Stimulated activated CD8-positive, alpha-beta memory T cell treated with anti-CD3 and anti-CD28 coated beads, Interleukin-4, amount 100 ng/mL, for 4 hours (primary cell): ENCODE measurements at places on chromosomes 7 and 10.

- DNase-seq: no peak
Measured at GRCh38 chr7:36306222-36306621, 83.4 kb upstream of the ANLN start.

DNA sequence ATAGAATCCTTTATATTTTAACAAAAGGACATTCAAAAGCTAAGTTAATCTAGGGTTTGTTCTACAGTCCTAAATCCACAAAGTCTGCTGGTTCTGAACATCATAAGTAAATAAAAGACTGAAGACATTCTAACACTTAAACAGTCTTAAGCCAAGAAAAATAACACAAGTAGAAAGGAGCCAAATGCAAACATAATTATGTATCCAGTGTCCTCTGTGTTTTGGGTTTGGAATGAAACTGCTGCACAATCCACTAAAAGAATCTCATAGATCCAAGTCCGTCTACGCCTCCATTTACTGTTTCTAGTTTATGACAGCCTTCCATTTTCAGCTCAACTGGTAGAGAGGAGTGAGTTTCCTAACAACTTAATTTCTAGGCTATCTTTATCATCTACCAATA, 623.6 kb upstream of the FZD8 start:
- DNase-seq: no peak

DNA sequence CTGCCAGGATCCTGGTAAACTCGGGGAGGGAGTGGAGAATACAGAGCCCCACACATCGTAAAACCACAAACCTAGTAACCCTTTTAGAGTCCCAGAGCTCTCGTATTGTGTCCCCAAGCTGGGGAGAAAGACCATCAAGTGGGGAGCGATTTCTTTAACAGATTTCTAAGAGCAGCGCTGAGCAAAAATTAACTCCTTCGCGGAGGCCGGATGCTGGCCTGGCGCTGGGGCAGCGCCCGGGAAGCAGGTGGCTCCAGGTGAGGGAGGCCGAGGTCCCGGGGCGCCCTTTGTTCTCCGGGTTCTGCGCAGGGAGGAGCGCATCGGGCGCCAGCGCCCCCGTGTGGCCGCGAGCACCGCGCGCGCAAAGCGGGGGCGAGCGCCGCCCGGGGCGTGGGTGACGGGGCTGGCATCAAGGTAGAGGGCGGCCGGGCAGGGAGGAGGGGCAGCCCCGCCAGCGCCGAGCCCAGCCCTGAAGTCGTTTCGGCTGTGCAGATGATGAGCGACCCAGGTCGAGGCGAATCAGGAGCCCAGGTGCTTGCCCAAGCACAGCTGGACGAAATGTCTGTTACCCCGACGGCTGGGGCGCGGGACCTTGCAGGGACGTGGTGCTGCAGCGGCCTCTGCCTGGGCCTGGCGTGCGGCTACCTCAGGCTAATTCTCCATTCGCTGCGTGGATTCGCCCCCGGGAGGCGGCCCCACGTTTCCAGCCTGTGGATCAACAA, 10.4 kb upstream of the FGFR2 start:
- no peak for DNase-seq

GRCh38 chr7:73827567-73828106, 3.2 kb upstream of the CLDN4 start:
- DNase-seq: no peak

- DNase-seq: no peak
Measured at GRCh38 chr7:159093351-159093971, 51.2 kb downstream of the VIPR2 start.

GRCh38 chr10:83954193-83954799, 185.0 kb upstream of the GHITM start:
- no peak for DNase-seq

- no peak for DNase-seq
Measured at GRCh38 chr7:80699045-80699638, 60.7 kb downstream of the CD36 start.

DNA sequence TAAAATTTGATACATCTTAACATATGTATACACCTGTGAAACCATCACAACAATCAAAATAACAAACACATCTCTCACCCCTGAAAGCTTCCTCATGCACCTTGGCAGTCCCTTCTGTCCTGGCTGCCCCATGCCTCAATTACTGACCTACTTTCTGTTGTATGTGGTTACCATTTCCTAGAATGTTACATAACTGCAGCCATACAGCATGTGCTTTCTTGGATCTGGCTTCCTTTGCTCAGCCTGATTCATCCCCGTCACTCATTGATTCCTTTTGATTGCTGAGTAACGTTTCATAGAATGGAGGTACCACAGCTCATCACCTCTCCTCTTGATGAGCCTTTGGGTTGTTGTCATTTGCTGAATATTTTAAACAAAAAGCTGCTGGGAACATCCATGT, 165.3 kb downstream of the CELF2 start:
- DNase-seq: no peak
